ENCODE measurements at places on chromosomes 6 and 20.

DNA sequence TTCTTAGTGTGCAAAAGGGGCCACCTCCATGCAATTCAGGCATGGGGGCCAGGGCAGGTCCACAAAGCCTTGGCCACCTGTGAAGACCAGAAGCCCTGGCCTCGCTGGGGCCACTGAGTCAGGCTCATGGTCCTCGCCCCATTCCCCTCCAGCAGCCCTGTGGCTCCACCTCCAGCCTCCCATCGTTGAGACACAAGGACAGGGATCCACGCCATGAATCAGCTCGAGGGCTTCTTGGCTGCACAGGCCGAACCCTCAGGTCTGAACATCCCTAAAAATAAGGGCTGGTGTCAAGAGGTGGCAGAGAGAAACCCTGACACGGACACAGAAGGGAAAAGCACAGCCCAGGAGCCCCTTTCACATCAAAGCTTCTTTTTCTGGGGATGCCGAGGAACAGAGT is 68.6 kb upstream of the QKI start:
- no peak for DNase-seq

GRCh38 chr6:71048320-71049164 is 91.7 kb upstream of the B3GAT2 start:
- no peak for DNase-seq

DNA sequence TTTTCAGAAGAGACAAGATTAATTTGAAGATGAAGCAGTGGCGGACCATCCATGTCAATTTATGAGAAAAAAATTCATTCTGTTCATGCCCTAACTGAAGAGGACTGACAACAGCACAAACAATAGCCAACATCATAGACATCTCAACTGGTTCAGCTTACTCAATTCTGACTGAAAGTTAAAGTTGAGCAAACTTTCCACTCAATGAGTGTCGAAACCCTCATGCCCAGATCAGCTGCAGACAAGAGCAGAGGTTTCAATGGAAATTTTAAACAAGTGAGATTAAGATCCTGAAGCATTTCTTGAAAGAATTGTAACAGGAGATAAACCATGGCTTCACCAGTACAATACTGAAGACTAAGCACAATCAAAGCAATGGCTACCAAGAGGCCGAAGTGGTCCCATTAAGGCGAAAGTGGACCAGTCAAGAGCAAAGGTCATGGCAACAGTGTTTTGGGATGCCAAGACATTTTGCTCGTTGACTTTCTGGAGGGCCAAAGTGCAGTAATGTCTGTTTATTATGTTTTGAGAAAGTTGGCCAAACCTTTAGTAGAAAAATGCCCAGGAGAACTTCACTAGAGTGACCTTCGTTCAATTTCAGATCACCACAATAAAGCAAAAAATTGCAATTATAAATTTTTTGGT is 6.1 kb upstream of the SFT2D1 start:
- DNase-seq = no peak

DNA sequence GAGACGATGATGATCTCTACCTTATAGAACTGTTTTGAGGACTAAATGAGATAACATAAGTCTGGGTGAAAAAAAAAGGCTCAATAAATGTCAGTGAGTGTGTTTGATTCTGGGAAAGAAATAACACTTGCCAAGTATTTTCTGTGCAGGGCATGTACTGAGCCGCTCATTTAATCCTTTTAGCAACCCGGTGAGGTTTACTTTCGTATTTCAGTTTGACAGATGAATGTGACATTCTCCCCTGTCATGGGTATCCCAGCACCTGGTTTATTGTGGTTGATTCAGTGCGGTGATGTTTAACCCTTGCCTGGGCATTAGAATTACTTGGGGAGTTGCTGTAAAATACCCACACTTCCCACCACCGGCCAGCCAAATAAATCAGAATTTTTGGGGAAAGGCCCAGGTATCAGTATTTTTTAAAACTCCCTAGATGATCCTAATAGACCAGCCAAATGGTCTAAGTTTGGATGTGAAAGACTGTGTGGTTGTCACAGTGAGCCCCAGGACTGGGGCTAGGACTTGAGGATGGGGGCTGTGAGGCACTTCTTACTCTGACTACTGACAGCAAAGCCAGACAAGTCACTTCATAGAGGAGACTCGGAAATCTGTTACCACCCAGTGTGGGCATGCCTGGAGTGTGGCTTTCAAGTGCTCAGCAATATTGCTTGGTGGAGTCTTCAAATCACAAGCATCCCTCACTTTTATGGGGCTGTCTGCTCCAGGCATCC is 100.2 kb upstream of the KCNG1 start:
- DNase-seq = no peak

DNA sequence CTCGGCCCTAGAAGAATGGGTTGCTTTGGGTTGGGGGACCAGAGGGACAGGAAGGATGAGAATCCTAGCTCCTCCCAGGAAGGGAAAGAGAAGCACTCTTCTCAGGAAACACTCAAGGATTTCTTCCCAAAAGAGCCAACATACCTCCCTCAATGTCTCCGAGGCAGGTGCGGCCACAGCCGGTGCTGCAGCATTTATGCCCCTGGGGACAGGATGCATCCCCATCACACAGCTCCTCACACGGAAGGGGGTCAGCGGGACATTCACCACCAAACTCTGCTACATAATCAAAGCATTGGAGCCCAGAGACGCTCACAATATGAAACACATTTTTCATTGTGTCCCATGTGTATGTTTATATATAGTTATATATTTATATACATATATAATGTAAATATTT is 14.8 kb downstream of the WFDC3 start:
- DNase-seq = no peak

- no peak for DNase-seq
These were observed 16.2 kb downstream of the SUN5 start for GRCh38 chr20:32988008-32988407.

GRCh38 chr6:166420351-166420750 is 37.6 kb upstream of the MPC1 start:
- DNase-seq = no peak

GRCh38 chr6:3518356-3519190 is 61.7 kb upstream of the SLC22A23 start:
- DNase-seq = no peak

DNA sequence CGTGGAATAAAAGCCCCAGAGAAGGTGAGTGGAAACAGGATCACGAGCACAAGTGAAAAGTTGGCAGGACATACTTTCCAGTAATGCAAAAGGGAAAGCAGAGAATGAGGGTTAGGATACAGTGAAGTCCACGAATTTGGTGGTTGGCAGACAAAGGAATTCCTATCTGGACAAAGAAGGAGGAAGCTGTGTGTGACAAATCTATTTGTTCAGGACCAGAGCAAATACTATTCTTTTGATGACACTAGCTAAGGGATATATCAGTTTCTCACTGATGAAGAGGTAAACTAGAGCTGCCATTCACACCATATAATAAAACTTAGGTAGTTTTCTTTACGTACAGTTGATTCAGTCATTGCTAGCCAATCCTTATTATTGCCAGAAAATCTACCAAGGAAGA is 156.8 kb upstream of the GRIK2 start:
- DNase-seq = no peak

GRCh38 chr6:3419624-3420272 is 37.1 kb downstream of the SLC22A23 start:
- no peak for DNase-seq

DNA sequence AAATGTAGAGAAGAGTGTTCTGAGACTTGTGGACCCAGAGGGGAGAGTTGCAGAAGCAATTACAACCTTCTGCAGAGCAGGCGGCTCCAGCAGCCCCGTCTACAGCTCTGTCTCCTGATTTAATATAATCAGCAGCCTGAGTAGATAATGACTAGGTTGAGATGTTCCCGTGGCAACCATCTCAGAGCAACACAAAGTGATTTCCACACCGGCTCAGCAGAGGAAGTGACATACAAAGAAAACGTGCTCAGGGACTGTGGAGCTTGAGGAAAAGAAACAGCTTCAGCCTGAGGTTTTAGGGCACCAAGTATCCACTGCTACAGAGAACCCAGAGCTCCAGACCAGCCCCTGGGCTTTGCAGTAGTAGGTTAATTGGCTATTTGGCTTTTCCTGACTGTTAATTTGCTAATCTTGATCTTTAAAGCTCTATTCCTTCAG is 136.4 kb downstream of the MTFR2 start:
- DNase-seq = no peak

GRCh38 chr20:64053841-64054661 is 4.6 kb upstream of the SOX18 start:
- DNase-seq = no peak

GRCh38 chr20:1536893-1537730 is 20.4 kb downstream of the SIRPD start:
- DNase-seq = no peak

- DNase-seq = peak; percentile 76
These were observed 2.8 kb upstream of the PHF20 start for GRCh38 chr20:35768731-35769664.

DNA sequence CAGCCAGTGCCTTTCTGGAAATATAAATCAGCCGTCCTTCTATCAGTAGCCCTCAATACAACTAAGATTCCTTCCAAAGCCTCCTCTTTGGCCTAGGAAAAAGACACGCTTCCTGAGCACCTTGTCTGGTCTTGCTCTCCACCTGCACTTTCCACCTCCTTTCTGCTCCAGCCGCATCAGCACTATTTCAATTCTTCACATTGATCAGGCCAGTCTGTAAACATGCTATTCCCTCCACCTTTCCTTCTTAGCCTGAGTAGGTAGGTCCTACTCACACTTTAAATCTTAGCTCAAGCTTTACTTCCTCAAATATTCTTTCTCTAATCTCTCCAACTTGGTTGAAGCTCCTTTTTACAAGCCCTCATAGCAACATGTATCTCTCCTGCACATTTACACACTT is 11.4 kb downstream of the RANBP9 start:
- no peak for DNase-seq

Data from H1 (cell line).